ENCODE measurements at places on chromosomes 3 and 15. TPM values are rescaled to one million over a fixed set of nuclear protein-coding genes. Genes with fewer than 3 reads are reported as not detected.

GRCh38 chr3:52879090-52879489 lies 18.3 kb downstream of the STIMATE start:
- H3K4me1 ChIP-seq = peaks cover 18% of the 10 kb centered on the region
- no peak for DNase-seq
- no peak overlapping the region for H3K27ac ChIP-seq
- H3K27me3 ChIP-seq = no peaks in the 10 kb centered on the region
- no peak overlapping the region for H3K4me3 ChIP-seq

DNA sequence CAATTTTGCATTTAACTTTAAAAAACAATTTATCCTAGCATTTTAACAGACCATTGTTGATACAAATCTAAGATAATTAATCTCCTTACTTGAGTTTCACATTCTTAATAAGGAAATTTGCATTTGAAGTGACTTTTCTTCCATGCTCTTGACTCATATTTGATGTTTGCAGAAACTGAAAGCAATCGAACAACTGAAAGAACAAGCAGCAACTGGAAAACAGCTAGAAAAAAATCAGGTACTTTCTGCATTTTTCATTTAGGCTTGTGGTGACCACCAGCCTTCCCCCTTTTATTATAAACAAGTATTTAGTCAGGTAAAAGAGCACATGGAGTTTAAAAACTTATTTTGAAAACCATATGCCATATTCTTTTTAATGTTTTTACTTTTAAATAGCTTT lies 20.1 kb upstream of the SELENOT start:
- peaks cover 51% of the 10 kb centered on the region for H3K36me3 ChIP-seq
- no peak overlapping the region for H3K4me3 ChIP-seq
- H3K27me3 ChIP-seq = no peaks in the 10 kb centered on the region
- H3K27ac ChIP-seq = no peak overlapping the region

DNA sequence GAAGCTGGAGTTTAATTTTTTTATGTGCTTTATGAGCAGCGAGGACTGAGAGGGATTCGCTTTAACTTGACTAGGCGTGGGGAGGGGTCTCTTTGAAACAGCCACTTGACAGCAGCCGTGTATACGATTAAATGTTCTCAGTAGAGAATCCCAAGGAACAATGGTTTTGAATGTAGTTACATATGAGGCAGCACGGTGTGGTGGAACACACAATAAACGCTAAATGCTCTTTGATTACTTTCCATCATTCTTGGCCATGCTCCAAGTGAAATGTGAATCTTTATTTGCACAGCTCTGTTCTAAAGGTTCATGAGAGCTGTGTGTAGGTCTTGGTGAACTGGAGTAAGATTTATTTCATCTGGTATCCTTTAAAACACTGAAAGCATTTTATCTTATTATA lies 251.4 kb upstream of the TGFBR2 start:
- peaks cover 5% of the 10 kb centered on the region for H3K4me1 ChIP-seq
- H3K36me3 ChIP-seq = no peaks in the 10 kb centered on the region
- no peak overlapping the region for H3K27ac ChIP-seq
- no peaks in the 10 kb centered on the region for H3K27me3 ChIP-seq

GRCh38 chr3:46971742-46972141 lies 4.8 kb downstream of the CCDC12 start:
- H3K27ac ChIP-seq = no peak overlapping the region
- H3K27me3 ChIP-seq = no peaks in the 10 kb centered on the region
- no peak overlapping the region for H3K4me3 ChIP-seq
- peaks cover 24% of the 10 kb centered on the region for H3K4me1 ChIP-seq

GRCh38 chr3:43153216-43154083 lies 47.6 kb upstream of the POMGNT2 start:
- no peak overlapping the region for H3K27ac ChIP-seq
- H3K4me3 ChIP-seq = no peak overlapping the region
- H3K36me3 ChIP-seq = no peaks in the 10 kb centered on the region
- peaks cover 6% of the 10 kb centered on the region for H3K4me1 ChIP-seq

GRCh38 chr3:12999147-13000140 lies 73.8 kb downstream of the IQSEC1 start:
- no peak for DNase-seq
- peaks cover 6% of the 10 kb centered on the region for H3K27me3 ChIP-seq
- no peak overlapping the region for H3K4me3 ChIP-seq
- H3K4me1 ChIP-seq = peaks cover 27% of the 10 kb centered on the region
- H3K36me3 ChIP-seq = no peaks in the 10 kb centered on the region

DNA sequence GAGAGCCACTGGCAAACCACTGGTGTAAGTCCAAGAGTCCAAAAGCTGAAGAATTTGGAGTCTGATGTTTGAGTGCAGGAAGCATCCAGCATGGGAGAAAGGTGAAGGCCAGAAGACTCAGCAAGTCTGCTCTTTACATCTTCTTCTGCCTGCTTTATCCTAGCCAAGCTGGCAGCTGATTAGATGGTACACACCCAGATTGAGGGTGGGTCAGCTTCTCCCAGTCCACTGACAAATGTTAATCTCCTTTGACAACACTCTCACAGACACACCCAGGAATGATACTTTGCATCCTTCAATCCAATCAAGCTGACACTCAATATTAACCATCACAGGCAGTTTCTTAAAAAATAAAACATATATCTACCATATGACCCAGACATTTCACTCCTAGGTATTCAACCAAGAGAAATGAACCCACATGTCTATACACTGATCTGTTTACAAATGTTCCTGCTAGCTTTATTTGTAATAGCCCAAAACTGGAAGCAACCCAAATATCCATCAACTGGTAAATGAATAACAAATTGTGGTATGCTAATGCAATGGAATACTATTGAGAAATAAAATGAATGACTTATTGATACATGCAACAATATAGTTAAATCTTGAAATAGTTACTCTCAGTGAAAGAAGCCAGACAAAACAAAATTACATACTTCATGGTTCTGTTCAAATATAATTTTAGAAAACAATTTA lies 373.8 kb downstream of the ZNF385D start:
- H3K36me3 ChIP-seq = no peaks in the 10 kb centered on the region
- peaks cover 20% of the 10 kb centered on the region for H3K4me1 ChIP-seq
- DNase-seq = no peak
- no peak overlapping the region for H3K4me3 ChIP-seq

DNA sequence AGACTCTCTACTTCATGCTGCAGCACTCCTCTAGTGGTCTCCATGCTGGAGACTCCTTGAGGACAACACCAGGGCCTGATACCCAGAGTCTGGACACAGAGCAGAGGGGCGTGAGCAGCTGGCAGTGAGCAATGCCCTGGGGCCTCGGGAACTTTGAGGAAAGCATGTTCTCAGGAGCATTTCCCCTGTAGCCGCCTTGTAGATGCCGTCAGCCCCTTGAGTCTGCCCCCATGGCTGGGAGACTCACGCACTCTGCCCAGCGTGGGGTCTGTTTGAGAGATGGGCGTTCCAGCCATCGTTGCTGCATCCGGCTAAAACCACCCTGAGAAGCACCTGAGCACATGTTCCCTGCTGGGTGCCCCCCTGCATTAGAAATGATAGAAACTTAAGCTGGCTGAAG lies 56.8 kb downstream of the PLXNA1 start:
- H3K36me3 ChIP-seq = no peaks in the 10 kb centered on the region
- no peak overlapping the region for H3K27ac ChIP-seq
- peaks cover 23% of the 10 kb centered on the region for H3K4me1 ChIP-seq
- DNase-seq = no peak

DNA sequence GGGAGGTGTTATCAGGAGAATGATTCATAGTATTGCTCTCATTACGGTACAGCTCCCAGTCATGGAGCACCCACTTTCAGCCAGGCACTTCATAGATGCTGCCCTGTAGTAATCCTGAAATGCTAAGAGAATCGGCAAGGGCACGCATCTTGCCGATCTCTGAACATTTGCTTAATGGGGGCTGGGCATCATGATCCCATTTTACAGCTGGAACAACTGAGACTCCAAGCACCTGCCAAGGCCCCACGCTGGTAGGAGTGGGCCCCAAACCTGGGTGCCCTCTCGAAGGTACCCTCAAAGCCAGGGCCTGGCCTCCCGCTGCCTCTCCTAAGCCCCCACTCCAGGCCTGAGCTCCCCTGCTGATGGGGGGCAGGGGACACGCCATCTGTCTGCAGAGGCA lies 47.3 kb downstream of the RPN1 start:
- DNase-seq = no peak
- no peaks in the 10 kb centered on the region for H3K36me3 ChIP-seq
- no peak overlapping the region for H3K27ac ChIP-seq

GRCh38 chr15:69189157-69189556 lies 28.7 kb downstream of the GLCE start:
- H3K27me3 ChIP-seq = no peaks in the 10 kb centered on the region
- no peak for DNase-seq
- H3K4me3 ChIP-seq = no peak overlapping the region
- no peak overlapping the region for H3K27ac ChIP-seq

DNA sequence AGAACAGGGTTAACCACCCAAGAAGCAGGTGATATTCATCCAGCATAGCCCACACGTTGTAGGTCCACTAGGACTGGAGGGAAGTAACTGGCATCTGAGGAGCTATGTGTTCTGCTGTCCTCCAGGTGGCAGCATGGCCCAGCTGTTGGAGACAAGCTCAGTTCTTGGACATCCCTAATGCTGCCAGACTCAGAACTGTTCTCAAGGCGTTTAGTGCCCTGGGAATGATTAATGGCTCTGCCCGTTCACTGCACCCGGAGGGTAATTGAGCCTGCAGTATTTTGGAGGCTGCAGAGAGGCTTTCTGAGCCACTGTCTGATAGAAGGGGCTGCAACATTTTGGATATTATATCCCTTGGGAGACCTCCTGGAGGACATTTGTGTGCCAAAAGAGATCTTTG lies 521.3 kb upstream of the SEMA6D start:
- H3K4me3 ChIP-seq = peak overlapping the region; percentile 47
- H3K4me1 ChIP-seq = peaks cover 46% of the 10 kb centered on the region
- H3K27ac ChIP-seq = no peak overlapping the region
- H3K27me3 ChIP-seq = peaks cover 30% of the 10 kb centered on the region
- H3K36me3 ChIP-seq = no peaks in the 10 kb centered on the region
- peak; percentile 83 for DNase-seq

DNA sequence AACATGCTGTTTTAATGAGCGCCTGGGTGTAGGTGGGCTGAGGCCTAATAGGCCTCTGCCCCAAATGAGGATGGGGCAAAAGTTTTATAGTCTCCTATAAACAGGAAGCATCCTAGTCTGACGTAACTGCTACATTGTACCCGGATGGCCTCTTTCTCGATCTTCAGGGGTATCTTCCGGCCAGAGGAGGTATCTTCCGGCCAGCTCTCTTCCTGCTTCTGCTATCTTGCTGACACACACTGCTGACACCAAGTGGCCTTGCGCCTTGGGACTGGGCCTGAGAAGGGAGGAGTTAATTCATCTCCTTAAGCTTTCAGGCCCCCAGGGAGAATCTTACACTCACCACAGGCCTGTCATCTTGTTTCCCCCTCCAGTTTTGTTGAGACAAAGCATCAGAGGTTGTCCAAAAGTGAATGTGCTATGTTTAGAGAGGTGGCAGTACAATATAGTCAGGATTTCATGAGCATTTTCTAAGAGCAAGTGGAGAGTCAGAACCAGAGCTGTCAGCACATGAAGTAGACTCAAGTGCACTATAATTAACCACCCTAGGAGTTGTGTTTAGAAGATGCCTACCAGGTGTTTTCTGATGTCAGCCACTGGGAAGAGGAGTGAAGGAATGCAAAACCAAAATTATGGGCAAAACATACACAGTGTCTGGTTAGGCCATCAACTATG lies 15.6 kb upstream of the IGSF10 start:
- peaks cover 19% of the 10 kb centered on the region for H3K4me1 ChIP-seq
- H3K36me3 ChIP-seq = no peaks in the 10 kb centered on the region
- H3K4me3 ChIP-seq = no peak overlapping the region

DNA sequence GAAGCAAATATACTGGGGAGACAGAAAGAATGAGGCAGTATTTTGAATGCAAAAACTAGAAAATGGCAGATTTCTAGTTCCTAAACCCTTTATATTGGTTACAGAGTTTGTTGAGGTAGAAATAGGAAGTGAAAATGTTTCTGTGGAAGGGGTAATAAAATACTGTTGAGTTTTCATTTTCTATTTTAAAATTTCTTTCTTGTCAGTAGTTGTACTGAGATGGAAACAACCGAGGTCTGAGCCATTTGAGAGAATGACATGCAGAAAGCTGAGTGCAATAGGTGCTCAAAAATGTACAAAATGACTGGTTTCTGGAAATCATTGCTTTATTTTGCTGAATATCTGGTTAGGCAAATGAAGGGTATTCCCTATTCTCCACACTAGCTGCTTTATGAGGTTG lies 361.4 kb downstream of the CHL1 start:
- no peaks in the 10 kb centered on the region for H3K4me1 ChIP-seq
- DNase-seq = no peak
- H3K36me3 ChIP-seq = peaks cover 71% of the 10 kb centered on the region
- H3K27me3 ChIP-seq = peaks cover 6% of the 10 kb centered on the region
- H3K4me3 ChIP-seq = no peak overlapping the region

DNA sequence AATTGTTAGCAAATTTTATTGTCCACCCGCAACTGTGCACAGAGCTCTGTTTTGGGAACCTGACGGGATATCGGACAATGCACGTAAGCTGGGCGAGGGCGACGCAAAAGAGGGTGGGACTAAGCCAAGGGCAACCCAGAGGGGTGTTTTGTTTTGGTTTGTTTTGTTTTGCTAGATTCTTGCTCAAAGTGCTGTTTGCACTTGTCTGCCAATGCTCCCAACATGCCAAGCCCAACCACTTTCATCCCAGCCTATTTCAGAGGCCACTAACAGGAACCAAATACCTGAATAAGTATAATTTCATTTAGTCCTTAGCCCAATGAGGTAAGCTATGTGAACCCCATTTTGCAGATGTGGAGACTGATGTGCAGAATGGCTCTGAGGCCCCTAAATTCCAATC lies 9.7 kb upstream of the CMTM7 start:
- no peak for DNase-seq
- peaks cover 7% of the 10 kb centered on the region for H3K4me1 ChIP-seq
- no peaks in the 10 kb centered on the region for H3K27me3 ChIP-seq
- H3K36me3 ChIP-seq = no peaks in the 10 kb centered on the region
- H3K27ac ChIP-seq = no peak overlapping the region
- H3K4me3 ChIP-seq = no peak overlapping the region

DNA sequence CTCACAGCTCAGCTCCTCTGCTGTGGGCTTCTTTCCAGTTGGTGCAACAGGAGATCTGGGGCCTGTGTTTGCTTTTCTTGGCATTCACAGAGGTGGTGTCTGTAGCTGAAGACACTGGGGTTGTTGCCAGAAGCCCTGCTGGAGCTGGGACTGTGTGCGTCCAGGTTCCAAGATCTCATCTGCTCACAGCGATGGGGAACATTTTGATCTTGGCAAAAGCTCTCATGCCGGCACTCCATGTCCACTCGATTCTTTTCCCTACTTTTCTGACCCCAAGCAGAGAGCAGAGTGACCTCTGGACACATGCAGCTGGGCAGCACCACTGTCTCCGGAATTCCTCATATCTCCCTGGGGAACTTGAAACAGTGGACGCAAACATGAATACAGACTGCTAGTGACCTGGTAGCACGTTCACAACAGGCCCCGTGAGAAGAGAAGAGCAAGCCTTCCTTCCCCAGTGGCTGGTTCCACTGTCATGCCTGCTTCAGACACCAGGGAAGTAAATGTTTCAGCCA lies 36.1 kb upstream of the MECOM start:
- no peak overlapping the region for H3K27ac ChIP-seq
- H3K4me3 ChIP-seq = no peak overlapping the region
- H3K36me3 ChIP-seq = no peaks in the 10 kb centered on the region
- DNase-seq = no peak
- H3K4me1 ChIP-seq = peaks cover 3% of the 10 kb centered on the region

Gene TNNC1
- total RNA-seq = 5.6 TPM

Gene MOBP
- total RNA-seq = 0.39 TPM

Gene SPTBN5
- total RNA-seq = 2.0 TPM

Gene COL8A1
- 0.87 TPM for total RNA-seq

Gene PIGZ
- 0.55 TPM for total RNA-seq

Gene KIF7
- total RNA-seq = 21.3 TPM

Measured in WTC11 (cell line).